ENCODE measurements at places on chromosomes 1 and 21.
A peak's percentile ranks its signal among the peaks of the same experiment; 100 is the strongest.

DNA sequence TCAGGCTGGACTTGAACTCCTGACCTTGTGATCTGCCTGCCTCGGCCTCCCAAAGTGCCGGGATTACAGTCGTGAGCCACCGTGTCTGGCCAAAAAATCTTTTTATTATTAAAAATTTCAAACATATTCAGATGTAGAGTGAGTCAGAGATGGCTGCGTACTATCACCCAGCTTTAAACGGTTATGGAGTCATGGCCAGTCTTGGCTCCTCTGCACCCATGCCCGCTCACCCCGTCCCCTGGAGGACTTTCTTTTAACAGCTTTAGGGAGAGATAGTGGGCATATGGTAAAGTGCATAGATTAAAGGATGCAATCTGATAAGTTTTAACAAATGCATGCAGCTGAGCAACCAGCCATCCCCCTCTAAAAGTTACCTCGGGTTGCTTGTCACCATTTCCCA is 51.8 kb downstream of the TNFRSF8 start:
- DNase-seq, result no peak

- DNase-seq, result peak; percentile 55
Measured at GRCh38 chr1:151165281-151165737, 393 bp downstream of the LYSMD1 start.

DNA sequence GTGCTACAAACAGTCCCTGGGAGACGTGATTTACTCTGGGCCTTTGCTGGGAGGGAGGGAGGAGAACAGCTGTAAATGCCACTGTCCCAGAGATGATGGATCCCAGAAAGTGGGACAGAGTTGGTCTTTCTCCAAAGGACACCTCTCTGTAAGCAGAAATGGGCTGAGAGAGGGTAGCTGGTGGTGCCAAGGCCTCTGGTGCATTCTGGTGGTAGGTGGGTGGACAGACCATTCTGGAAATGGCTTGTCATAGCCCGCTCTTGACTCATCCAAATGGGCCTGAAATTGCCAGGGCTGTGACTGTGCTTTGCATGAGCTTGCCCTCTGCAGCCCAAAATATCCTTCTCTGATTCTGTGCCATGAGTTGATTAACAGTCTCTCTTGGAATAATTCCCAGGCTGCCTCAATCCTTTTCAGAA is 36.1 kb downstream of the CCDC185 start:
- DNase-seq, result no peak

DNA sequence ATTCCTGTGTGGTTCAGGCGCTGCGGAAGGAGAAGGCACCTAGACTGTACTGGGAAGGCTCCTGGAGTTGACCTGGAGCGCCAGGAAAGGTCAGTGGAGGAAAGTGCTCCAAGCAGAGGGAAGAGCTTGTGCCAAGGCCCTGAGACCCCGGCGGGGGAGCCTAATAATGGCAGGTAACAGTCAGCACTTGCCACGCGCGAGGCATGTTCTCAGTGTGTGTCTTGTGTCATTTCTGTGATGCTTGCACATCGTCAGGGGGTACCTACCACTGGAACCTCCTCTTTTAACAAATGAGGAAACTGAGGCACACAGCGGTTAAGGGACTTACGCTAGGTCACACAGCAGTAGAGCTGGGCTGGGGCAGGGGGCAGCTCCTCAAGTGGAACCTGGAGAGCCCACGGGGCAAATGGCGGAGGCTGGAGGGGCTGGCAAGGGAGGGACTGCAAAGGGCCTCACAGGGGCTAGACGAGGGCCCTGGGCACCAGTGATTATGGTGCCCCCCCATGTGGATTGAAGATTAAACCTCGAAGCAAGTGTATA is 976 bp upstream of the BMP8B start:
- DNase-seq, result no peak

GRCh38 chr1:110466646-110467280 is 15.8 kb downstream of the PROK1 start:
- no peak for DNase-seq

DNA sequence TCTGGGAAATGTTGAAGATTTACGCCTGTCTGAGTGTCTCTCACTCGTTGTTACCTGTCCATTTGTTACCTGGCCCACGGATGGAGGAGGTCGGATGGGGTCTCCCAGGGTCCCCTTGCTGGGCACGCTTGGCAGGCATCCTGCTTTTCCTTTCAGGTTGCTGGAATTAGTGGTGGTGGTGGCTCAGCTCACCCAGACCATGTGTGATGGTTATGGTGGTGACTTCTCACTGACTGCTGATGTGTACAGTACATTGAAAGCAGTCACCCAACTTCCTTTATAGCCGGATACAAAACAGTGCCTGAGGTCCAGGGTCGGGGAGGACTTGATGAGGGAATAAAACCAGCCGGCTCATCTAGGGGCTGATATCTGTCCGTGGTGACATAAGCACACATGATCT is 19.5 kb downstream of the MAPKAPK2 start:
- no peak for DNase-seq

DNA sequence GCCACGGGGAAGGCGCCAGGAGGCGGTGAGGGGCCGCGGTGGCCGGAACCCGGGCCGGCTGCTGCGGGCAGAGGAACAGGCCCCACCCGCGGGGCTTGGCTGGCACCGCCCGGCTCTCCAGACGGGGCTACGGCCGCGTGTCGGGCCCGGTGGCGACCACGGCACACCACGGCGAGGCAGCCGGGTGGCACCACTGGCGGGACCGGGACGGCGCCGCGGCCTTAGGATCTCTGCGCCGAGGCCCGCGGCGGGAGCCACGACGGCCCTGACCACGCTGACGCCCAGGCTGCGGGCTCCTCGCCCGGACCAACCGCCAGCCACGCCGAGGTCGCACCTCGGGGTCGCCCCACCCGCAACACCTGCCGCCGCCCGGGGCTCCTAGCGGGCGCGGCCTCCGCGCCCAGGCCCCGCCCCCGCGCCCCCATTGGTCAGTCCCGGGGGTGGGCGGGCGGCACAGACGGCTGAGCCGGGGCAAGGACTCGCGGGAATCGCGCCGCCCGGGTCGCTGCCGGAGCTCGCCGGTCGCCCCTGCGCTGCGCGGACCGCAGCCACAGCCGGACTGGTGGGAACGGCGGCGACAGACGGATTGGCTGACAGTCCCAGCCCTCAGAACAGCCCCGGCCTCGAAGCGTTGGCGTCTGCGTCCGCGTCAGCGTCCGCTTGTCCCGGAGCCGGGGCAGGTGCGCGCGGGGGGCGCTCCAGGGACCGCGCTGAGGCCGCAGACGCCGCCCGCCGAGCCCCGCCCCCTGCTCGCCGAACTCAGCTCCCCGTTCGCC is at the start of gene BMP8A:
TSS of gene BMP8A (plus strand) at position 491 of the 776 bp plus-strand sequence. CDS start 356 bp downstream, outside the sequence.
- DNase-seq, result peak; percentile 52

DNA sequence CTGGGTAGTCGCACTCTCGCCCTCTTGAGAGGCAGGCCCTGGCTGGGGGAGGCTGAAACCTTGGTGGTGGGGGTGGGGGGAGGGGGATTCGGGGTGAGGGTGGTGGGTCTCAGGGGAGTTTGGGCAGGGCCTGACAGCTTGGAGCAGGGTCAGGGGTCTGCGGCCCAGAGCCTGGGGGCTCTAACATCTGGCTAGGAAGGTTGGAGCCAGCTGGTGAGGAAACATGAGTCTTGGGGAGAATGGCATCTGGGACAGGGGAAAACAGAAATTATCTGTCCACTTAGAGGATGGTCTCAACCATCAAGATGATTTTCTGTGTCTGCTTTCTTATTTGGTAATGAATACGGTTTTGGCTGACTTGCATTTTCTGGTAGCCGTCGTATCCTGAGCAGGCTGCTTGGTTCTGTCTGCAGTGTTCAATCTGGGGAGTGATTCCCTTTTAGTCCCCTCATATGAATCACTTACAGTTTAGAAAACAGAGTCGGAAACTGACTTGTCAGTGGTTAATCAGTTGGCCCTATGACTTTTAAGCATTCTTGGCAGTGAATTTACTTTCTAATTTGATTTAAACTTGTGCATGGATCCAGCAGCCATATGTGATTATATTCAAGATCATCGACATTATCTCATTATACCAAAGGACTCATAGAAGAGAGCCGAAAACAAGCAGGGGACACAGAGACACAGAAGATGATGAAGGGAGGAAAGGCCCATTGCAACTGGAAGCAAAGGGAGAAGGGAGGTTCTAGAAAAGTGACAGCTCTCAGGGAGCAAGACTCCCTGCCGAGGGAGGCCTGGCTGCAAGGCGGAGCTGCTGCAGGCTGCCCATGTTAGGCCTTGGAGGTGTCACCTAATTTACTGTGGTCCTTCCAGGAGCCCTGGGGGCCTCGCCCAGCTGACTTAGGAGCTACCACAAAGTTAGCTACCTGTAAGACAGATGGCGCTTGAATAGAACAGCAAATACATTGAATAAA is 237.6 kb downstream of the SDCCAG8 start:
- peak; percentile 52 for DNase-seq

- DNase-seq, result no peak
Measured at GRCh38 chr1:37159102-37159501, 124.8 kb upstream of the GRIK3 start.

GRCh38 chr1:24586970-24587820 is 31.3 kb downstream of the NCMAP start:
- peak; percentile 62 for DNase-seq

- DNase-seq, result peak; percentile 45
Measured at GRCh38 chr1:43783671-43784205, 76.4 kb downstream of the ST3GAL3 start.

DNA sequence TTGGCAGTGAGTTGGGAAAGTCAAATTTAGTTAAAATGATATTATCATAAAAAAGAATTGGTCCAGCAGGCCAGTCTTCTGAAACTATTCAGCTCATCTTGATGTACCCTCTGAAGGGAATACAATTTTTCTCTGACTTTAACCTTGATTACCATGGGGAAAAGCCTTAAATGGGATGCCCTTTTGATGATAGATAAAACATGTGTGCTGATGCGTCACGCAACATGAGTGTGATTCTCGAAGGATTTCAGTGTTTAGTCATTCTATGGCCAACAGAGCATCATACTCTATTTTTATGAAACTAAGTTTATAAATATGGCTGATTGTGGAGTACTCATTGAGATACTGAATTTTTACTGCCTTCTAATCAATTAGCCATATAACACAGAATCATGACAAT is 171.5 kb downstream of the ZNF281 start:
- no peak for DNase-seq

DNA sequence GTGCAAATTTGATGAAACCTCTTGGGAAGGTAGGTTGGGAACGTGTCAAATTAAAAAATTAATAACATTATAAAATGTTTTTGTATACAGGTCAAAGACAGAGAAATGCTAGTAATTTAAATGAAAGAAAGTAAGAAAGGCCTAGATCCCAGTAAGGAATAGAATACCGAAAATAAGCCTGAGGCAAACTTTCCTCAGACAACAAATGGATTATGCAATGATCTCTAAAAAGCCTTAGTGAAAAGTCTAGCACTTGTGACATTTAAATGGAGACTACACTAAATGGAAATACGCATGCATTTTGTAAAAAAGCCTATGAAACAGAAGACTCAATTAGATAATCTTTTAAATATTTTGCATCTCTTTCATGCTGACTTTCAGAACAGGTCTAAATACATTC is 138.5 kb upstream of the ZNHIT6 start:
- DNase-seq, result peak; percentile 20

DNA sequence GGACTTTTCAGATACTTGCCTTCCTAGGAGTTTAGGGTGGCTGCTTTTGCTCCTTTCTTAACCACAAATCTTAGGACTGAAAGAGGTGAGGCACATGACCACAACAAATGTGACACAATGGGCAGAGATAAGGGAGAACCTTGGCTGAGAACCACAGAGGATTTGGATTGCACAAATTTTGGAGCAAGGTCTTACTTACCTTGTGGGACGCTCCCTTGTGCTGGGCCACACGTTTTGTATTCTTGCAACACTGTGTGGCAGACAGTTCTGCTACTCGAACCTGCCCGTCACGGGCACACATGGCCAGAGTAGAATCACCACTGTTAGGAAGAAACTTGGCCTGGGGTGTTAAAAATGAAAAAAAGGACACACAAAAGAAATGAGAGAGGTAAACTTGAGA is 23.9 kb downstream of the DCAF8 start:
- no peak for DNase-seq

DNA sequence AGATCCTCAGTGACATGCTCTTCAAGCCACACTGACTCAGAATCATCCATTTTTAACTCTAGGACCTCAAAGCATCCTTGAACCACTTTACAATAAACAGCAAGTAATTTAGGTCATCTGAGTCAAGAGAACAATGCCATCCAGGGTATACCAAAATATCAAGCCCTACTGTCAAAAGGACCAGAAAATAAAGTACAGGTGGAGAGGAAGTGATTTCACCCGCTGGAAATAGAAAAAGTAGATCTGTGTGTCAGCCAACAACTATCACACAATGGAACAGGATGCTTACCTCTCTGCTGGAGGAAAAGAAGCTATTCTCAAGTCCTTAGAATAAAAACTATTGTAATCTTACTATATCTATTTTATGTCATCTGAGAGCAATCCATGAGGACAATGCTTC is 37.0 kb downstream of the RERE start:
- DNase-seq, result no peak

- DNase-seq, result no peak
Measured at GRCh38 chr21:26877018-26877417, 31.8 kb upstream of the ADAMTS1 start.

- peak; percentile 9 for DNase-seq
Measured at GRCh38 chr21:24076179-24076578, 1531.1 kb downstream of the MRPL39 start.

DNA sequence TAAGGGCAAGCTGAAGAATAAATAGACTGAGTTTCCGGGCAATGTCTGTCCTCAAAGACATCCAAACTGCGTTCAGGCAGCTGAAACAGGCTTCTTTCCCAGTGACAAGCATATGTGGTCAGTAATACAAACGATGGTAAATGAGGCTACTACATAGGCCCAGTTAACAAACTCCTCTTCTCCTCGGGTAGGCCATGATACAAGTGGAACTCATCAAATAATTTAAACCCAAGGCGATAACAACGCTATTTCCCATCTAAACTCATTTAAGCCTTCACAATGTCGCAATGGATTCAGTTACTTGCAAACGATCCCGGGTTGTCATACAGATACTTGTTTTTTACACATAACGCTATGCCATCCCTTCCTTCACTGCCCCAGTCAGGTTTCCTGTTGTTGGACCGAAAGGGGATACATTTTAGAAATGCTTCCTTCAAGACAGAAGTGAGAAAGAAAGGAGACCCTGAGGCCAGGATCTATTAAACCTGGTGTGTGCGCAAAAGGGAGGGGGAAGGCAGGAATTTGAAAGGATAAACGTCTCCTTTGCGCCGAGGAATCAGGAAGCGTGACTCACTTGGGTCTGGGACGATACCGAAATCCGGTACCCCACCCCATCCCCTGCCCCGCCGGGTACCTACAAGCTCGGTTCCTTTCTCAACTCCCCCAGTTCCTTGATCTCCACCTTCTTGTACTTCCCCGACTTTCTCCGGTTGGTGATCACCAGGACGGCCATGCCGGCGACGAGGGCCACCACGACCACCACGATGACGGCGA is 1.3 kb downstream of the TACSTD2 start:
- no peak for DNase-seq

- no peak for DNase-seq
Measured at GRCh38 chr1:83928396-83928795, 70.5 kb downstream of the TTLL7 start.

DNA sequence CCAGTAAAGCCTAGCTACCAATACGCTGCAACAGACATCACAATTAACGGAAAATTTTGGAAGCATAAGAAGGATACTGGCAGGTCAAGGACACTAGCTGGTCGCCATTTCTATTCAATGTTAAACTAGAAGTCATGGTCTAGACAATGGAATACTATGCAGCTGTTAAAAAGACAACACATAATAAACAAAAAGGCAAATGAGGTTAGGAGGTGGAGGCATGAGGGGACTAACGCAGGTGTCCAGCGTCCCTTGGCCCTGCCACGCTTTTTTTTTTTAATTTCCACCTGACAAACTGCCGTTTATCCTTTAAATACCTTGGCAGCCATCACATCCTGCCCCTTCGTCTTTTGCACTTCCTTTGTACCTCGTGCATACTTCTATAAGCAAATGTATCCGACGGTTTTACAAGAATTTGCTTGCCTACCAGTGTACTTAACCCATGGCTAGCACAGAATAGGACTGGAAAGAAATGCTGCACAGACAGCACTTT is 698 bp upstream of the SLC22A15 start:
- DNase-seq, result no peak
